ENCODE measurements at places on chromosomes 3 and 15. TPM values are rescaled to one million over a fixed set of nuclear protein-coding genes. Genes with fewer than 3 reads are reported as not detected.

Gene C3orf20
- 0.12 TPM for total RNA-seq

Gene IL20RB
- total RNA-seq = 0.97 TPM

Gene SPINT1
- total RNA-seq = 13.1 TPM

Gene TMEM62
- total RNA-seq = 11.3 TPM

Gene APBA2
- total RNA-seq = 6.4 TPM

Gene TLR9
- 0.90 TPM for total RNA-seq

Gene MYO5C
- total RNA-seq = 0.50 TPM

Gene RPL35A
- 1,587 TPM for total RNA-seq

Gene ADAMTS7
- 0.10 TPM for total RNA-seq

Gene POLG
- total RNA-seq = 97.4 TPM

Gene MCF2L2
- 4.7 TPM for total RNA-seq

Gene WDR93
- not detected for total RNA-seq

Gene ETV5
- 0.74 TPM for total RNA-seq

Gene KIF23
- total RNA-seq = 55.6 TPM

Gene SPATA12
- total RNA-seq = not detected

Gene CFAP100
- total RNA-seq = not detected

Gene DNASE1L3
- not detected for total RNA-seq

Gene PP2D1
- not detected for total RNA-seq

Gene YEATS2
- total RNA-seq = 45.4 TPM

Gene HRG
- not detected for total RNA-seq

Gene CD86
- 1.4 TPM for total RNA-seq

Gene GOLGA8M
- not detected for total RNA-seq

Gene SLC6A1
- not detected for total RNA-seq

Gene MFGE8
- total RNA-seq = 13.7 TPM

Gene HDC
- total RNA-seq = 0.55 TPM

All from activated CD4-positive, alpha-beta memory T cell treated with anti-CD3 and anti-CD28 coated beads for 36 hours (primary cell).